ENCODE measurements at places on chromosomes 2 and 18.

GRCh38 chr2:46555646-46556234 is 76.4 kb downstream of the TMEM247 start:
- DNase-seq = no peak

DNA sequence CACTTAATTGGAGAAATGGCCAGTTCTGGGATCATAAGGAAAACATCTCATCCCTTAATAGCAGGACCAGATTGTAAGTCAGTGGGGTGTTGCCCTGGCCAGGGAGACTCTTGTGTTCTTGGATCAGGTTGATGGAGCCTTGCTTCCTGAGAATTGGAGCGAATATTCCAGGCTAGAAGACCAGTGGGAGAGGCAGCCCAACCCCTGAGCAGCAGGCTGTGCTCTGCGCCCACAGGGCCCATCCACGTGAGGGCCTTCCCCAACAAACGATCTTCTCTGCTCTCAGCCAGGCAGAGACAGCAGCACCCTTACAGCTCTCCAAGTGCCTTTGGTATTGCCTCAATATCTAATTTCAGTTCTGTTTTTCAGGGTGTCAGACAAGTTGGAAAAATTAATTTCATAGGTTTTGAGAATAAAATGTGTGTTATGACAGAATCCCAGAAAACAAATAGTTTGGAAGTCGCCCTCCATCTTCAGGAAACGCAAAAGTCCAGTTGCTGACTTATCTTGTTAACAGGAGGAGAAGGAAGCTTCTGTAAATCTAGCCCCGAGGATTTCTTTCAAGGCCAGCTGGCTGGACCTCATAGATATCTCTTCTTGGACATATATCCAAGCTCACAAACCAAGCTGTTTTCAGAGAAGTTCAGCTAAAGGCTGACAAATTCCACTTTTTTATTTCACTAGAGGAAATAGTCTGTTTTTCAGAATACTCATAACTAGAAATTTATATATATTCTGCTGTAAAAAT is 105.5 kb downstream of the COPS8 start:
- DNase-seq = no peak

DNA sequence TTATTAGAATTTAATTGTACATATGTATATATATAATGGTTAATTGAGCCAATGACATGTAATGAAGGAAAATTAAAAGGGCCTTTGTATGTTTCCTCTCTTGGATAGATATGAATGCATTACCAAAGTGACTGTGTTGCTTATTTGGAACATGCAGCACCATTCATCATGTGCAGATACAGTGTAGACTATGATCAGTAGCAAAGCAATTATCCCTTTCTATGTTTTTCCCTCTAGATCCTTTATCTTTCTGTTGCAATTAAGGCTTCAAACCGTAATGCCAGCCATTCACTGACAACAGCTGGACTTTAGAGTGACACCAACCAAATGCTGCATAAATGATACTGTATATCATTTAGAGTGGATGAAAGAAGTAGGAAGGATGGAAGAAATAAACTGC is 565.2 kb downstream of the NRXN1 start:
- DNase-seq = no peak

DNA sequence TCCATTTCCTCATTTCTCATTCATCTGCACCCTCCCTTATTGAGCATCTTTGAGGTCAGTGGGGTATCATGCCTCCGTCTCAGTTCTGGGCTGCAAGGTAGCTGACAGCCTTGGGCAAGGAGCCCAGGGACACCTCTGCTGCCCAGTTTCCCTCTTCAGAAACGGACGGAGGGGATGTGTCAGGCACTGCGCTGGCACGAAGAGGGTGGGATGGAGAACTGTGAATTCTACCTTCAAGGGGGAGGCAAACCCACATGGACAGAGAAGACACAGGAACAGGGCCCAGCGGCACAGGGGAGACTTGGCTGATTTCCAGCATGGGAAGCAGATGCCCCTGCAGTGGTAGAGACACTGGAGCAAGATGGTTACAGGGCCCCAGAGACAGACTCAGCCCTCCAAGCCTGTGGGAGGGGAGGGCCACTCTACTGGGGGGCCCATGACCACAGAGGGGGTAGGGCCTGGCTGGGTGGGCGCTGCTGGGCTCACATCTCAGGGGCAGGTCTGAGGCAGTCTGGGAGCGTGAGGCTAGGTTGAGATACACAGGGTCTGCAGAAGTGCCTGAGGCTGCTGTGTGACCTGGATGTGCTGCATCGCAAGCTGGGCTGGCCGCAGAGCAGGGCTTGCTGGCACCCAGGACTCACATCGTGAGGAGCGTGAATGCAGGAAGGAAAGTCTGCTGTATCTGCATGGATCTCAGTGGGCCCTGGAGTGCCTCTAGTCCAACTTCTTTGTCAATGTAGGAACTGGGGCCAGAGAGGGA is 92.3 kb downstream of the HS1BP3 start:
- no peak for DNase-seq

- no peak for DNase-seq
Measured at GRCh38 chr2:196696423-196697079, 57.0 kb downstream of the CCDC150 start.

DNA sequence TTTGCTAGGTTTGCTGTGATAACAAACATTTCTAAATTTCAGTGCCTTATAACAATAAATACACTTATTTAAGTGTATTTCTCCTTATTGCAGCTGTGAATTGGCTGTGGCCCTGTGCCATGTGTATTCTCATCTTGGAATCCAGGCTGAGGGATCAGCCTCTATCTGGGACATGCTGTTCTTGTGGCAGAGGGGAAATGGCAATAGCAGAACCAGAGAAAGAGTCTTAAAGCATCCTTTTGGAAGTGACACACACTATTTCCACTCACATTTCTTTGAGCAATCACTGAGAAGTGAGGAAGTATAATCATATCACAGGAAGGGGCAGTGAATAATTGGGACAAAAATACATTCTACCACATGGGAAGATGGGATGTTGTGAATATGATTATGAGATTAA is 66.2 kb upstream of the PROKR1 start:
- no peak for DNase-seq

- DNase-seq = no peak
Measured at GRCh38 chr2:43419243-43419642, 176.6 kb downstream of the THADA start.

- no peak for DNase-seq
Measured at GRCh38 chr2:97919858-97920257, 75.9 kb downstream of the TMEM131 start.

GRCh38 chr2:31935370-31935769 is 75.4 kb downstream of the MEMO1 start:
- no peak for DNase-seq

- DNase-seq = no peak
Measured at GRCh38 chr18:26656431-26656943, 108.1 kb upstream of the KCTD1 start.
